ENCODE measurements at places on chromosomes 13 and 19.

GRCh38 chr19:45900738-45901431, 1.5 kb downstream of the MYPOP start:
- peak; percentile 14 for DNase-seq

- no peak for DNase-seq
Measured at GRCh38 chr13:50527612-50528509, 315.6 kb downstream of the DLEU7 start.

DNA sequence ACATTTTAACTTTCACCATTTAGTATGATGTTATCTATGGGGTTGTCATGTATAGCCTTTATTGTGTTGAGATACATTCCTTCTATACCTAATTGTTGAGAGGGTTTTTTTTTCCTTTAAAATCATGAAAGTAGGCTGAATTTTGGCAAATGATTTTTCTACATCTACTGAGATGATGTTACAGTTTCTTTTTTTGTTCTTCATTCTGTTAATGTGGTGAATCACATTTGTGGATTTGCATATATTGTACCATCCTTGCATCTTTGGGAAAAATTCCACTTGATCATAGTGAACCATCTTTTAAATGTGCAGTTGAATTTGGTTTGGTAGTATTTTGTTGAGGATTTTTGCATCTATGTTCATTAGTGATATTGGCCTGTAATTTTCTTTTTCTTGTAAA, 29.2 kb downstream of the CCNA1 start:
- DNase-seq, result no peak

DNA sequence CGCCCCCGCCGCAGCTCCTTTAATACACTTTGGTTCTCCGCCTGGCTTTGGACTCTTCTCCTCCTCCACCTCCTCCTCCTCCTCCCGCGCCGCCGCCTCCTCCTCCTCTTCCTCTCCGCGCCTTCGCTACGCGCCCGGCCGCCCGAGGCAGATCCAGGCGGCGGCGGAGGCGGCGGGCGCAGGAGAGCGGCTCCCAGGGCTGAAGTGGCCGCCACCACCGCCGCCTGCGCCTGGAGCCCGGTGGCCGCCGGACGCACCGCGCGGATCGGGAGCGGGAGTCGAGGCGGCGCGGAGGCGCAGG, at the start of gene ZIC2:
Gene ZIC2, plus strand, starts transcription at position 50 of the 301 bp plus-strand sequence. CDS start 281 bp downstream, outside the sequence.
- DNase-seq, result no peak

GRCh38 chr19:45446295-45446694, 21.5 kb upstream of the FOSB start:
- DNase-seq, result peak; percentile 57

DNA sequence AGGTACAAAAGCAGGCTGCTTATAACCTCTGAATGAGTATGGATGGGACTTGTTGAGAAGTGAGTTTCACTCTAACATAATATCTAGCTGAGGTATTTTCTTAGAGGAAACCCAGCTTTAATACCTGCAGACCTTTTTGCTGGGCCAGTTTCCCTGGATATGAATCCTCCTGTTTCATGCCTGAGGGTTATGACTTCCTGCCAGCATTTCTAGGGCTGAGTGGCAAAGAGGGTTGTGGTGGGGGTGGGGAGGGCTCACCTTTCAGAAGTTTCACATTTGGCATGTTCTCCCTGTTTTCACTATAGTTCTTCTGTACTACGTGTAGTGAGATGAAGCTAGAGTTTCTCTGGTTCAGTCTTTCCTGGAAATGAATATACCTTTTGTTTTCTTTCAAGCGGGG, 73.7 kb downstream of the LACC1 start:
- DNase-seq, result peak; percentile 29

DNA sequence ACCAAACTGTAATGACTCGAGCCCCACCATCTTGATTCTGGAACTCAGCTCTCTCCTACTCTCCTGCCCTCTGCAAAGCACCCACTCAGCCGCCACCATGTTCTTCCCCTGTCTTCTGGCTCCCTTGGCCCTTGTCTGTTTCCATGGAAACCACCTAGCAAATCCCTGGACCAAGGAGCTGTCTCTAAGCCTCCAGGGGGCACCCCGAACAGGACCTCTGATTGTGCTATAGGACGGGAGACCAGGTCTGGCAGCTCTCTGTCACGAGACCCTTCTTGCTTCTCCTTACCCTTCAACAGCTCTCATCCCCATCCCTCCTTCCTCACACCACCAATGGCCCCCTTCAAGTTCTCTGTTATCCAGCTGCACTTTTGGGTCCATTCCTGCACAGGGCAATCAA, 277.7 kb upstream of the ZNF507 start:
- DNase-seq, result no peak

GRCh38 chr13:106609116-106609515, 41.2 kb upstream of the ARGLU1 start:
- DNase-seq, result no peak

DNA sequence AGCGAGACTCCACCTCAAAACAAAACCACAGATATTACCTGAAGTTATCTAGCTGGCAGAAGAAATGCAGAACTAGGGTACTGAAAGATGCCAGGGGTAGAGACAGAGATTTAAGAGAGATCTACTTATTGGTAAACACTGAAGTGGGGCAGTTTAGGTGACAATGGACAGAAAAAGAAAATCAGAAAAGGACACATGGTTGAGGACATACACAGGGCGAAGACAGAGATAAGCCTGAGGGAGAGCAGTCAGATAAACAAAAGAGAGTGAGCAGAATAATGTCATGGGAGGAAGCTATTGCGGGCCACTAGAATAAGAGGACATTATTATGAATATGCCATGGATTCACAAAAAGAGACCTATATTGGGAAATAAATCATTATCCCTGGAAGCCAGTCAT, 3.3 kb downstream of the NEK5 start:
- DNase-seq, result no peak

DNA sequence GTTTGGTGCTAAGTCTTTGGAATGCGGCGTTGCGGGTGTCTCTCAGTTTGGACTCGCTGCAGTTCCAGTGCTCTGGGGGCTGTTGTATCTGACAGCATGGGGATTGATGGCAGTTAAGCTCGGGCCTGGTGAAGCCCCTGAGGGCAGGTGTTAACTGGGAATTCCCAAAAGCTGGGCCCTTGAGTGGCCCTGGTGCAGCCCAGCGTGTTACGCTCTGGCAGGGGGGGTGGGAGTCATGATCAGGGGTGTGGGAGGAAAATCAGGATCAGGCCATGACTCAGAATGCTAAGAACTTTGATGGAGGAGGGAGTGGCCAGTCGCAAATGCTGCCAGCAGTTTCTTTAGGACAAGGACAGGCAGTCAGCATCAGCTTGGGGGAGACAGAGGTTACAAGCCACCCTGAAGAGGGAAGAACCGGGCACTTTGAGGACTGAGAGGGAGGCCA, 19.6 kb downstream of the AP2A1 start:
- peak; percentile 52 for DNase-seq

- DNase-seq, result no peak
Measured at GRCh38 chr19:56356944-56357343, 36.4 kb downstream of the ZNF582 start.

GRCh38 chr19:48826606-48827020, 9.7 kb downstream of the HSD17B14 start:
- DNase-seq, result no peak

- peak; percentile 94 for DNase-seq
Measured at GRCh38 chr19:51690454-51691073, 2.6 kb upstream of the SPACA6 start.

DNA sequence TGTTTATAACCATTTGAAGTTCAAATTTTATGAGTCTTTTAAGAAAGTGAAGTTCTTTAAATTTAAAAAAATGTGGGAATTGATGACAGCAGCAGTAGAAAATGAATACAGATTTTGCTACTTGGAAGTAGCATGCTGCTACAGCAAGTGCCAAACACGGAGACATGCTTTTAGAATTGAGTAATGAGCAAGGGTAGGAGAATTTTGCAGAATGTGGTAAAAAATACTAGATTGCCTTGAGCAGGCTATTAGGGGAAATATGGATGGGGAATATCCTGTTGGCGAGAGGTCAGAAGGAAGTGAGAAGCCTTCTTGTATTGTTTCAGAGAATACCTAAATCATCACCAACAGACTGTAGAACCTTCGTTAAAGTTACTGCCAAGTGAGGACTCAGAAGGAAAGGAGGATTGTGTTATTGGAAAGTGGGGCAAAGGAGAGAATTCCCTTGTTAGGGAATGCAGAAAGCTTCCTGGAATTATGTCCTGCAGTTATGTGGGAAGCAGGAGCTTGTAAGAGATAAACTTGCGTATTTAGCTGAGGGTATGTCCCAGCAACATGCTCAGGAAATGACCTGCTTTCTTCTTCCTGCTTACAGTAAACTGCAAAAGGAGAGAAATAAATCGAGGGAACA, 32.4 kb upstream of the OXGR1 start:
- DNase-seq, result no peak

DNA sequence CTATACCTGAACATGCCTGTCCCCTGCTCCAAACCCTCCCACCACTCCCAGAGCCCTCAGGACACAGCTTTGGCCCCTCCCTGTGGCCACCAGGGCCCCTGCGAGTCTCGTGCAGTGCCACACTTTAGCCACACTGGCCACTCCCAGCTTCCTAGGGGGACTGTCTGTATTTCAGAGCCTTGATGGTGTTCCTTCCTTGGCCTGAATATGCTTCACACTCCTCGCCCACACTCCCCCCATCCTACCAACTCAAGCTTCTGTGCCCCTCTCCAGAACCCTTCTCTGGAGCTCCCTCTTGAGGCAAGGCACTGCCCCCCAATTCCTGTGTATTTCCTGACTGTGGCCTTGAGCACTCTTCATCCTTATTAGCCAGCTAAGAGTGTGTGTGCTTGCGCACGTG, 80.2 kb downstream of the DPF1 start:
- DNase-seq, result no peak

DNA sequence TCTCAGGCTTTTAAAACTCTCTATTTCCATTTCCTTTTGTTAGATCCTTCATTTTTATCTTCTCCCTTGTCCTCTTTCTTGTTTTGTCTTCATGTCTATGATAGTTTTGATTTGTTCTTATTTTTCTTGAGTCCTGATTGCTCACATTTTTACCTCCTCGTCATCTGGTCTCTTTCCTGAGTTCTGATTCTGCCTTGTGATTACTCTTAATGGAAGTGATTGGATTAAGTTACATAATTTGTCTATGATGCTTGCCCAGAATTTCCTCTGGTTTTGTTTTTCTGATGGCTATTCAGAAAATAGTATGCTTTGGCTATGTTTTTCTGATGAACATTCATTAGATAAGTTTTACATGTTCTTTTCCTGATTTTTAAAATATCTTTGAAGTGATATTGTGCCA, 102.6 kb downstream of the DNAJC3 start:
- DNase-seq, result no peak

GRCh38 chr19:53865918-53866864, 1.5 kb upstream of the MYADM start:
- peak; percentile 92 for DNase-seq

- no peak for DNase-seq
Measured at GRCh38 chr19:41420101-41420880, 6.9 kb downstream of the B3GNT8 start.

DNA sequence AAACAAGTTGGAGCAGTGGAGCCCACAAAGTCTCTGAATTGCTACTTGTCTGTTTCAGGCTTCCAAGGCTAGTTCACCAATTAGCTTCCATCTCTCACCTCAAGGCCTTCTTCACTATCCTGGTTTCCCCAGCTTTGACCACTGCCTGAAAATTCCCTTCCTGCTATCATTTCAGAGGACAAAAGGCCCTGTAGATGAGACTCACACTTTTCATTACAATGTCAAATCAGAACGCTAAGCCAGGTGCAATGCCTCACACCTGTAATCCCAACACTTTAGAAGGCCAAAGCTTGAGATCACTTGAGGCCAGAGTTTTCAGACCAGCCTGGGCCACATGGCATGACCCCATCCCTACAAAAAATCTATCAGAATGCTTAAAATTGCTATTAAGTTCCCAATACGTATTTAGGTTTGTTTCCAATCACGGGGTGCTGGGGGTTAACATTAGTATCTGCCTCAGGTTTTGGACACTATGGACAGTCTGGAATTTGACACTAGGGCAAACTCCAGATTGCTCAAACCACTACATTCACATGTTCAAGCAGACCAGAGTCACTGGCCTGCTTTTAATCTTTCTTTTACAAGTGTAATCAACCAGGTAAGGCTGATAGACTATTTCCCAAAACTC, 5.5 kb downstream of the TPT1 start:
- no peak for DNase-seq

DNA sequence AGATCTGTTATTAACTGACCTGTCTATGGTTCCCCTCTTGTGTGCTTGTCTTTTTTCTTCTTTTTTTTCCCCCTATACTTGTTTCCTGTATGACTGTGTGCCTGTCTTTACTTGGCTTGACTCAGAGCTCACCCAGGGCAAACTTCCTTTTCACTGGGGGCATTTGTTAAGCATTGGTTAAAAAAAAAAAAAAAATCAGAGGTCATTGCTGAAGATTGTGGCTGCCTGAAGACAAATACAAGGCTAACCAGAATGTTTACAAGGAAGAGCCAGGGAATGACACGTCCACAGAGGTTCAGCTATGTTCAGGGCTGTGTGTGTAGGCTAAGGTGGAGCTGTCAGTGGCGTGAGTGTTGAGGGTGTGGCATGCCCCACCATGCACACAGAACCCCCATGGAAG, 47.1 kb downstream of the LNX2 start:
- DNase-seq, result peak; percentile 22

- peak; percentile 82 for DNase-seq
Measured at GRCh38 chr19:34481861-34482379, 362 bp downstream of the WTIP start.

DNA sequence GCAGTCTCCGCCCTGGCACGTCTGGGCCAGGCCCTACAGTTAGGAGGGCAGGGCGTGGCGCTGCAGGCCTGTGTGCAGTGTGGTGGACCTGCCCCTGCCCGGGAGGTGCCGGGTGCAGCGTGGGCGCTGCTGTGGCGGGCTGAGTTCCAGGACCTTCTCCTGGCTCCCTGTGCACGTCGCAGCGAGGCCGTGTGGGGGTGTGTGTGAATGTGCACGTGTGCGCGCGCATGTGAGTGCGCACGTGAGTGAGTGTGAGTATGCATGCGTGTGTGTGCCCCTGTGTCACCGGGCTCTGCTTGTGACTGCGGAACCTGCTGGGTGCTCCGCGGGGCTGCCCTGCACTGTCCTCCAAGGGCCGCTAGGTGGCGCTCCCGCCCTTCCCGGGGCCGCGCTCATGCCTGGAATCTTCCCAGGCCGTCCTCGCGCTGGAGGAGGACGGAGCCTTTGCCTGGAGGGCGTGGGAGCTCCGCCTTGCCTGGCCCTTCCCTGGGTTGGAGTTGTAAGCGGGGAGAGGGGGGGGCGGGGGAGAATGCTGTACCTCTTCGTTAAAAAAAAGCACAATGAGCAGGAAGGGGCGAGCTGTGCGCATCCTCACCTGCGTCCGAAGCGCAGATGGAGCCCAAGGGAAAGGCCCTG, 79.3 kb downstream of the KDM4B start:
- peak; percentile 93 for DNase-seq

- DNase-seq, result no peak
Measured at GRCh38 chr13:46527237-46527636, 25.7 kb upstream of the LRCH1 start.

- DNase-seq, result peak; percentile 16
Measured at GRCh38 chr13:85261757-85262346, 537.4 kb downstream of the SLITRK6 start.
